ENCODE measurements at places on chromosomes 13 and 19.

DNA sequence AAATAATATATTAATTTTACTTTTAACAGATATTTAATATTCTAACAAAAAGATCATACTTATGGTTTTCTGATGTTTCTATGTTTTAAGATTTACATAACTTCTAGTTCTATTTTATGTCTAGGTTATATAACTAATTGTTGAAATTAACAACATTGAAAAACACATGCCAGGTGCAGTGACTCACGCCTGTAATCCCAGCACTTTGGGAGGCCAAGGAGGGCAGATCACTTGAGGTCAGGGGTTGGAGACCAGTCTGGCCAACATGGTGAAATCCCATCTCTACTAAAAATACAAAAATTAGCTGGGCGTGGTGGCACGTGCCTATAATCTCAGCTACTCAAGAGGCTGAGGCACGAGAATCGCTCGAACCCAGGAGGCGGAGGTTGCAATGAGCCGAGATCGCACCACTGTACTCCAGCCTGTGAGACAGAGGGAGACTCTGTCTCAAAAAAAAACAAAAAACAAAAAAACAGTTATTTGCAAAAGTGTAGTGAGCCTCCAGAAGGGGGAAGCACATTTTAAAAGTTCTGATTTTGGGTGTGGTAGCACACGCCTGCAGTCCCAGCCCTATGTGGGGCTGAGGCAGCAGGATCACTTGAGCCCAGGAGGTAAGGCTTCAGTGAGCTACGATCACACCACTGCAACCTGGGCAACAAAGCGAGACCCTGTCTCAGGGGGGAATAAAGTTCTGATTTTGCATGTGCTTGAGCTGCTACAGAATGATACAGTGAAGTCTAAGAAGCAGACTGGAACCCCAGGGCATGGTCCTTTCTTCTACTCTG lies 18.7 kb downstream of the MIPEP start:
- no peak for DNase-seq

DNA sequence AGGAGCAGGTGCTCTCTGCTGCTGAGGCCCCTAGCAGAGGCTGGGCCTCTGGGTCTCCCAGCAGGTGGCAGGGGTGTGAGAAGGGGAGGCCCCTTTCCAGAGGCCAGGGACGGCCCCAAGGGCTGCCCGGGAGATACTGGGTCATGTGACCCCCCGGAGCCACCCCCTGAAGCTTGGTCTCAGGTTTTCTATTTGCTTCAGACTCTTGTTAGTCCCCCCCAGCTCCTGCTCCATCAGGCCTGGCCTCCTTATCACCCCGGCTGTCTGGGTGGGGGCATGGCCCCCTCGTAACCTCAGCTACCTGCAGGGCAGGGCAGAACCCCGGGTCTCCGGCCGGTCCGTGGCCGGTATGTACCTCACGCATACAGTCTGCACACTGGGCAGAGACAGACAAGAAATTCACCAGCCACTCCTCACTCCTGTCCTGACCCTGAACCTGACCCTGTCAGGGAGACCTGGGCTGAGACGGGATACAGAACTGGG lies 13.2 kb upstream of the TCF3 start:
- no peak for DNase-seq

GRCh38 chr19:4375164-4376027 lies 25.0 kb downstream of the SH3GL1 start:
- peak; percentile 67 for DNase-seq

GRCh38 chr13:46035066-46035465 lies 17.5 kb downstream of the ZC3H13 start:
- no peak for DNase-seq

DNA sequence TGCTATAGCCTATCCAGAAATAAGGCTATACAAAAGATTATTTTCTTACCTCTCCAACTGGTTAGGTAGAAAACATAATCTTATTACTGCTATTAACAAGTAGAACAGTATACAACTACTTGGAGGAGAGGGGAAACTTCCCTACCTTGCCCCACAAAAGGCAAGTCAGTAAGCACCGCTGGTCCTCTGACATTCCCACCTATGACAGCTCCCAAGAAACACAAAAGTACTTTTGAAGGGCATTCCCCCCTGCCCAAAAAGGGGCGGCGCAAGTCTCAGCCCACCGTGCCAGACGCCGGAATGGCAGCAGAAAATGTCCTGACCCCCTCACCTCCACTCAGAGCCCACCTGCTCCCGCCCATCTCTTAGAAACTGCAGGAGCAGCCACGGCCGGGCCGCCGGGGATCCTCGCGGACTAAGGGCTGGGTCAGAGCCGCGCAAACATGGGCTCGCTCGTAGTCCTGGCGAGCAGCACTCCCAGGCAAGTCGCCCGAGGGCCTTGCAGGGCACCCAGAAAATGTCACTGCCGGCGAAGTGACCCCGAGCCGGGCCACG lies 437 bp downstream of the SUCLA2 start:
- DNase-seq: peak; percentile 15

DNA sequence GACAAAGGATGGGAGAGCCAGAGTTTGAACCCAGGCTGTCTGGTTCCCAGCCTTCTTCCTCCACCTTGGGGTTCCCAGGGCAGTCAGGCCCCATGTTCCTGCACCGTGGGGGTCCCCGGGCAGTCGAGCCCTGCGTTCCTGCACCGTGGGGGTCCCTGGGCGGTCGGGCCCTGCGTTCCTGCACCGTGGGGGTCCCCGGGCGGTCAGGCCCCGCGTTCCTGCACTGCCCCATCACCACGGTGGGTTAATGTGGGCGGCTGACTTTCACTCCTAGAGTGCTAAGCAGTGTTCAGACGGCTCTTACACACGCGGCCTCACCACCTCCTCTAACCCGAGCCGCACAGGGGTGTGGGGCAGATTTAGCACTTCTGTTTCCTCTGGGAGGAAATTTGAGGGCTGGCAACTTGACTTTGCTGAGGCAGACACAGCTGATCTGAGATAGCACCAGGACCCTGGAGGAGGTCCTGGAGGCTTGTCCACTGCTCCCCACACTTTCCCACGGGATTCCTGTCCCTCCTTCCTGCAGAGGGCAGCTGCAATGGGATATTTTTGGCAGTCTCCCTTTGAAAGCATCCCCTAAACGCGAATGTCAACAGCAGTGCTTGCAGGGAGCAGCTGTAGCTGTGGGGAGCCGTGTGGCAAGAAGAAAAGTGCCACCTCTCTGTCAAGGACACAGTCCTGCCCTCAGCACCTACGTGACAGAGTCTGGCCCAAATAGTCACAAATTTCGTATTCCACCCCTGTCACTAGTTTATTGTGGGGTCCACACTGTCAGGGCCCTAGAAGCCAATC lies 239.4 kb downstream of the TEX29 start:
- DNase-seq: no peak

DNA sequence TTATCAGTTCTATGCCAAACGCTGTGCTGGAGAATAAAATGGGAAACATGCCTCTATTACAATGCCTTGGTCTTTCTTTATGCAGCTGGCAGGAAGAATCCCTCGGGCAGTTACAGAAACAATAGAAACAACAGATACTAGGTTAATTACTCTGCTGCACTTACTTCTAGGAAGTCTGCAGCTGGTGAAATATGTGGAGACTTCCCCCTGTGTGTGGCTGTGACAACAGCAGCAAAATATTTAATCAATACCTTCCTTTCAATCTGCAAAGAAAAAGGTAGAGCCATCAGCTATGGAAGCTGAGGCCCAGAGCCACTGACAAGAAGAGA lies 9.9 kb downstream of the STOML3 start:
- DNase-seq: no peak

DNA sequence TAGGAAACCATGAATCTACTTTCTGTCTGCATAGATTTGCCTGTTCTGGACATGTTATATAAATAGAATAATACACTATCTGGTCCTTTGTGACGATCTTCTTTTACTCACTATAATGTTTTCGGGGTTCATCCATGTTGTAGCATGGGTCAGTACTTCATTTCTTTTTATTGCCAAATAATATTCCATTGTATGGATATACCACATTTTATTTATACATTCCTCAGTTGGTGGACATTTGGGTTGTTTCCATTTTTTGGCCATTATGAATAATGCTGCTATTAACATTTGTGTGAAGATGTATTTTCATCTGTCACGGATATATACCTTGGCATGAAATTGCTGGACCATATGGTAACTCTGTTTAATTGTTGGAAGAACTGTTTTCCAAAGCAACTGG lies 6.8 kb downstream of the BIVM start:
- DNase-seq: no peak
